Activated CD4-positive, alpha-beta T cell treated with anti-CD3 and anti-CD28 coated beads, Interleukin-2, amount 50 U/mL, for 4 hours (primary cell): ENCODE measurements at places on chromosomes 7 and 10.
A peak's percentile ranks its signal among the peaks of the same experiment; 100 is the strongest.

DNA sequence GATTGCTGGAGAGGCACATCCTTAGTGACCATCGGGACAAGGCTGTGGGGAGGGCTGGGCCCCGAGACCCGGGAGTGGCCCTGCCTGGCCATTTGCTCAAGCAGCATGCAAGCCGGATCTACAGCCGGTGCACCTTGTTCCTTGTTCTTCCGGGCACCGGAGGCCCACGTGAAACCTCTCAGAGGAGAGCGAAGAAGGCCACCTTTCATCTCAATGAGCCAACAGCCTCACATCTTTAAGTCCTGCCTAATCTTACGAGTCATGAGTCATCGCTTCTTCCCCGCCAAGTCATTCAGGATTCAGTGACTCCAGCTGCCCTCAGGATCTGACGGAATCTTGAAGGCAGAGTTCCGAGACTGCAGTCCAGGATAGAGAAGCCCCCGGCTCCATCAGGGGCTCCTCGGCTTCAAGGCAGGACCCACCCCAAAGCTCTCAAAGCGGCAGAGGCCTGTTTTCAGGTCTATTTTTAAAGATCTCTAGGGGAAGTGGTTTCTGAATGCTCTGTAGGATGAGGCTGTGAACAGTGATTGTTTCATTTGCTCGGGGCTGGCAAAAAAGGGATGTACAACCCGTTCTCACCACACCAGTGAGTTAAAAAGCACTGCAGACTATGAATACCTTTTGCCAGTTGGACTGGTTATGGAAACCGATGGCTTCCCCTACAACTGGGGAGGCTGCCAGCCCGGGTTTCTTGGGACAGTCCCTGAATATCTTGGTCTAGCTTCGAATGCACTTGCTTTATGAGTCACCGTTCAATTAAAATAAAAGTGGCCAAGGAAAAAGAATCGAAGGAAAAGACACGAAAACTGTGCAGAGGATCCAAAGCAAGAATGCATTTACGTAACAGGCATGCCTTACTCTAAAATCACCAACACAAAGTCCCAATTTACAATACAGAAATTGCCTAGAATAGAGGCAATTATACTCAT is 57.2 kb upstream of the ECHDC3 start:
- DNase-seq = peak; percentile 54

DNA sequence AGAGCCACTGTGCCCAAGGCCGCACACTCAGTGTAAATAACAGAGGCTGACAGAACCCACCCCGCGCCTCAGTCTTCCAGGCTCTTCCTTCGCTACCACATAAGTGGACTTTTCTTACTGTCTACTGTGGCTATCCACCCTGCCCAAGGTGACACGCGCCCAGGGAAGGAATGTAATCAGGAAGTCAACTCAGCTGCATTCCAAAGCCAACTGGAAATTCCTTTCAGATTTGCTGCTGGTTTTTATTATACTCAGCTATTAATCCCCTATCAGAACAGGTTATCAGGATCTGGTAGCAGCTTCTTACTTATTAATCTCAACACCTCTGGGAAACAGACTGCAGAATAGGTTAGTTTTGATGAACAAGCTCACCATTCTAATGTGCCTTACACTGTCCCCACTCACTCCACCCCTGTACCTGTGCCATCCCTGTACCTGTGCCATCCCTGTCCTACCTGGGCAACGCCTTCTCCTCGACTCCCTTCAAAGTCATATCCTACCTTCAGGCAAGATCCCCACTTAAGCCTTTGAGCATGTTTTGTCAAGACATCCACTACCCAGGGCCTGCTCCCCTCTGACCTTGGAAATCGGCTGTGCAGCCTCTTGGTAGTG is 90.7 kb downstream of the NHLRC2 start:
- DNase-seq = no peak

GRCh38 chr10:11167233-11167966 is 149.7 kb downstream of the CELF2 start:
- DNase-seq = no peak

- DNase-seq = no peak
Observed at GRCh38 chr7:88200789-88201188, 19.0 kb downstream of the SRI start.

- DNase-seq = no peak
Observed at GRCh38 chr10:24427678-24428409, 218.9 kb downstream of the KIAA1217 start.

- no peak for DNase-seq
Observed at GRCh38 chr7:110262251-110262650, 828.7 kb upstream of the LRRN3 start.

DNA sequence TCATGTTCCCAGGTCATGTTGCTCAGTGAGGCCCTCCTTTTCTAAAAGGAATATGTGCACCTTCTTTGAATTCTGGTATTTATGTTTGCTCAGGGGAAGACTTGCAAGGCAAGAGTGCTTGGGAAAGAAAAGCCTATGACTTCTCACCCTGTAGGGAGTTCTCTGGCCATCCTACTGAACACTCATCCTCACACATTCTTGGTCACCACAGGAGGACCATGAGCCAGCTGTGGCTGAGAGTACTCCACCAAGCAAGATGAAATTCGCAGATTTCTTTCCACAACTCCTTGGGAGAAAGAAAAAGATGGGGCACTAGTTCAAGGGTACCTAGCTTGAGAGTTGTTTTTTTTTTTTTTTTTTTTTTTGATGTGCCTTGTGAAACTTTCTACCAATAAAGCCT is 179.6 kb downstream of the FZD1 start:
- DNase-seq = no peak

- no peak for DNase-seq
Observed at GRCh38 chr10:125782616-125783015, 7.0 kb upstream of the MMP21 start.

DNA sequence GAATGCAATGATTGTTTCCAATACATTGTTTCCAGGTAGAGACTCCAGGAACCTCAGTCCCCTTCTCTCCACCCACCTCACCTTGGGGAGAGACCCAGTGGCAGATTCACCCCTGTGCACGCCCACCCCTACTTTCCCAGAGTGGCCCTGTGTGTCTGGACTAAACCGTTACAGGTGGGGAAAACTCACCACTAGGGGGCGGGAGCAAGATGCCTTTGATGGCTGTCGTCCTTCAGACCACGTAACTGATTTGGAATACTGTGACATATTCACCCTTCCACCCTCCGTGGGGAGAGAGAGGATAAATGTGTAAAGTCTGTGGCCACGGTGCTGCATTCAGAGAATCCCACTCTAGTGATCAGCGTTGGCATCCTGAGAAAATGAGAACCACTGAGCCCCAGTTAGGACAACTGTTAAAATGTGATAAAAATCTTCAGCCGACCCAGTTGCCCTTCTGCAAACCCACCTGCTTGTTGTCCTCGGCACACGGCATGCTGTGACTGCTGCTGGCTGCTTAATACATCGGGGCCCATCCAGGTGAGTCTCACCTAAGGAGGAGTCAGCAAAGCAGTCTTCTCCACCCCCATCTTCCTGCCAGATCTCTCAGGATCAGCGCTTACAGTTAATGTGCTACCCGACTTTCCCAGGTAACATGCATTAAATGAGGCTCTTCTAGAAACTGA is 41.5 kb upstream of the NMT2 start:
- peak; percentile 75 for DNase-seq

DNA sequence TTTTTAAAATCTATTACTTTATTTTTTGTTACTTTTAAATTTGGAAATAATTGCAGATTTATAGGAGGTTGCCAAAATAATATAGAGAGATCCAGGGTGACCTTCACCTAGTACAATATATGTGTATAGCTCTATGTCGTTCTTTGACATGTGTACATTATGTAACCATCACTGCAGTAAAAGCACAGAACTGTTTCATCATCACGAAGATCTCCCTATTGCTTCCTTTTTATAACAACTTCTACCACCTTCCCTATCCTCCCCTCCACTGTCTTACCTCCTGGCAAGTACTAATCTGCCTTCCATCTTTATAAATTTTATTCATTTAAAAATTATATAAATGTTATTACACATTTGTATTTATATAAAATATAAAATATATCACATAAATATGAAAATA is 251.0 kb downstream of the AUTS2 start:
- DNase-seq = no peak

GRCh38 chr10:71613877-71614276 is 105.7 kb downstream of the C10orf105 start:
- DNase-seq = no peak

GRCh38 chr10:73965890-73966768 is 31.8 kb upstream of the VCL start:
- no peak for DNase-seq

GRCh38 chr10:108060246-108060645 is 895.7 kb upstream of the SORCS1 start:
- no peak for DNase-seq

- no peak for DNase-seq
Observed at GRCh38 chr10:23186178-23186577, 5.9 kb upstream of the PTF1A start.

DNA sequence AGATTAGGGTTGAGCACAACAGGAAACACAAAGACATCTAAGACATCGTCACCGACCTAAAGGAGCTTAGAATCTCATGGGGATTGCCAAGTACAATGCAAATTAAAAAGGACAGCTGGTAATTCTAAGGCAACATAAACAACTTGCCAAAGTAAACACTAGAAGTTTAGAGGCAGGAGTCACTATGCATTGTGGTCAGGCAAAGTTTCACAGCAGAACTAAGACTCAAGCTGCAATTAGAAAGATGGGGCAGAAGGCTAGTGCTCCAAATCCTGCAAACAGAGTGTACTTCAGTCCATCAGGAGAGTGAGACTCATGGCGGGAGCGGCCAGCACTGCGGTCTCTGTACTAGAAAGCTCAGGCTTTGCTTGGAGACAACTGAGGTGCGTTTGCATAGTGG is 52.7 kb downstream of the HIPK2 start:
- no peak for DNase-seq
